ENCODE measurements at places on chromosomes 12 and 14.

DNA sequence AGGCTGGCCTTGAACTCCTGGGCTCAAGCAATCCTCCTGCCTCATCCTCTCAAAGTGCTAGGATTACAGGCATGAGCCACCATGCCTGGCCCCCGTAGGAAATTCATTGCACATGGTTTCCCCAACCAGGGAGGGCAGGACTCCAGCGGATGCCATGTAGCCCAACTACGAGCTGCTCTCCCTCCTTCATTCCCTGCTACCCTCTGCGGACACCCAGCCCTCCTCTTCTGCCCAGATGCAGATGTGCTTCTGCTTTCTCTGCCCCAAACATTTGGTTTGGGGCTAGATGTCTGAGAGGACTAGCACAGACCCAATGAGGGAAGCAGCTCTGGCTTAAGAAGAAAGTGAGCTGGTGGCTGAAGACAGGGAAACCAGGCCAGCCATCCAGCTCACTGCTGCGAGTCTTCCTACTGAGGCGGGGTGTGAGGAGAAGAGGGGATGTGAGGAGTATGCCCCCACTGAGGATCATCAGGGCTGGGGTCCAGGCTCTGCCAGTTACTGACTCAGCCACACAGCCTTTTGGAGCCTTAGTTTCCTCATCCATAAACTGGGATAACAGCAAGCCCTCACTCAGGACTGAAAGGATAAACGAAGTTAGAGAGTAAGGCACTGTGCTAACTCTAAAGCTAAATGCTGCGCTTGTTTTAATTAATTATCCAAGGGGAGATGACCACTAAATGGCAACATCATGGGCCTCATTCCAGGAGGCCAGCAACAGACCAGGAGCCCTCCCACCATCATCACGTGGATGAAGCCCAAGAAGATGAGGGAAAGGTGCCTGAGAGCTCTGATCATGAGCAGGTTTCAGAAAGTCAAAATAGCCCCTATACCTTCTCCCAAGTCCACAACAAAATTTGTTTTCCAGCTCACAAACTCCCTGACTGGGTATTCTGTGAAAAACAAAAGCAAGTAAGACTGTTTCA is 10.9 kb downstream of the CTDSP2 start:
- DNase-seq, result no peak

GRCh38 chr12:19369691-19370148 is 69.6 kb upstream of the AEBP2 start:
- no peak for DNase-seq

GRCh38 chr14:89600950-89601826 is 184.2 kb upstream of the FOXN3 start:
- no peak for DNase-seq

GRCh38 chr14:75911883-75912282 is 69.9 kb downstream of the TGFB3 start:
- DNase-seq, result no peak

DNA sequence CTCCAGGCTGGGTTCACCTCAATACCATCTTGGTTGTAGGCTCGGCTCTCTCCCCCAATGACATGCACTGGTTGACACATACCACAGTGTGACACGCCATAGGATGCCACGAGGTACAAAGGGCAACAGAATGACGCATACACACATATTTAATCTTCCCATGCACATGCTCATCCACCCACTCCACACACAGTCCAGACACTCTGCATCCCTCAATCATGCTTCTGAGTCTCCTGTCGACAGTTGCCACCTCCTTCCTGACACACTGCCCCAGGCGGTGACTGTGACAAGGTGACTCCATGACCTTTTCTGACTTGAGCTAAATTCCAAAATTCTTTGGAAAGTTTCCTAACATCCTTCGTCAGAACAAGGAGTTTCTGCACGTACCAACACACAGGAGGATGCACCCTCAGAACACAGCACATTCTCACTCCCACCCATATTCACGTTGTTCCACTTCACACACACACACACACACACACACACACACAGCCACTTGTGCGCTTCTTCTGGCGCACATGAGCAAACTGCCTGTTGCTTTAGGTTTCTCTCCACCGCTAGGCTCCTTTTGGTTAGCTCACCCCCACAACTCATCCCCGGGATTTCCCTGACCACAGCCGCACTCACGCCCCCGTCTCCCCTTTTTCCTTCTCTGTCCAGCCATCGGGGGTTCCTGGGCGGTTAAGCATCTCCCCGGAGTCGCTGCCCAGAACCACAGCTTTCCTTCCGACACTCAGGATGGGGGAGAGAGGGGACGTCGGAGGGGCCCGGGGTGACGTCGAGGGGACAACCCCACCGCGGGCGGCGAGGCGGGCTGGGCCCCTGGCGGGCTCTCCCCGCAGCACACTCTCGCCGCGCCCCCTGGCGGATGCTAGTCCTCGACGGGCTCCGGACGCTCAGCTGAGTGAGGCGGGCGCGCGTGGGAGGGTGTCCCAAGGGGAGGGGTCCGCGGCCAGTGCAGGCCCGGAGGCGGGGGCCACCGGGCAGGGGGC is 536 bp upstream of the WNT1 start:
- peak; percentile 88 for DNase-seq

- DNase-seq, result peak; percentile 56
Measured at GRCh38 chr12:57621497-57622292, 10.5 kb downstream of the ARHGEF25 start.

- no peak for DNase-seq
Measured at GRCh38 chr12:93664573-93665138, 12.5 kb upstream of the CRADD start.

DNA sequence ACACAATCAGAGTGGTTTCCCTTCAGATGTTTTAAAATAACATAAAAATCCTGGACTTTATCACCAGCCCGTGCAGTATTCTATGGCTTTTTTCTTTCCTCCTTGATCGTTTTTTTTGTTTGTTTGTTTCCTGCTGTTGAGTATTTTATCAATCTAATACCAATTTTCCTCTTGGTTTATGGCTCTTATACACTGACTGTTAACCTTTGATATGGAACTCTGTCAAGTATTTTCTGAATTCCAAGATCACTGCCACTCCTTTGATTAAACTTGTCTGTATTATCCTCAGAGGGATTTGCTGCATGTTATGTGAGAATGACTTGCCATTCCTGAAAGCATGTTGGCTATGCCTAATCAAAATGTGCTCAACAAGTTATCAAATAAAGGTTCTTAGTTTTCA is 88.4 kb downstream of the PELI2 start:
- no peak for DNase-seq

DNA sequence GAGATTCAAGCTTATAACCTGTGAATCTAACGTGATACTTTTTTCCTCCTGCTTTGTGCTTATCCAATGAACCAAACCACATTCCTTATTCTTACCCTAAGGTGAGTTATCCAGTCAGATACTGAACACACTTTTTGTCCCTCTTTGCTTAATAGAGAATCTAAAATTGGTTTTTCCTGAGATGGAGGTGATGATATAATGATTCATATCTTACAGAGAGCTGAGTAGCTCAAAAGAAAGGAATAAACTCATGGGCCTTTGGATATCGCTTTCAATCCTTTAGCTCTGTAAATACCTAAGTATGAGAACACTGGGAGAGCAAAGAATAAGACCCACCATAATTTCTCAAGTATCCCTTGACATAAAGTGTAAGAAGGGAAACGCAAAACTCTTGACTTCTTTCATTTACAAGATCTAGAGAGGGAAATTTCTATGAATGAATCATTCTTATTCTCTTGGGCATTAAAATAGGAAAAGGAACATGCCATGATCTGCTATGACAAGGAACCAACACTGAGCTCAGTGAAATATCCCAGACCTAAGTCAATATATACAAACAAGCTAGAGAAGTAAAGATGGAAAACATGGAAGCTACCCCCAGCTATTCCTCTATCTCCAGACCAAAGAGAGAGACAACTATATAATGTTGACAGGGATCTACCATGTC is 81.8 kb upstream of the STAC3 start:
- DNase-seq, result no peak

DNA sequence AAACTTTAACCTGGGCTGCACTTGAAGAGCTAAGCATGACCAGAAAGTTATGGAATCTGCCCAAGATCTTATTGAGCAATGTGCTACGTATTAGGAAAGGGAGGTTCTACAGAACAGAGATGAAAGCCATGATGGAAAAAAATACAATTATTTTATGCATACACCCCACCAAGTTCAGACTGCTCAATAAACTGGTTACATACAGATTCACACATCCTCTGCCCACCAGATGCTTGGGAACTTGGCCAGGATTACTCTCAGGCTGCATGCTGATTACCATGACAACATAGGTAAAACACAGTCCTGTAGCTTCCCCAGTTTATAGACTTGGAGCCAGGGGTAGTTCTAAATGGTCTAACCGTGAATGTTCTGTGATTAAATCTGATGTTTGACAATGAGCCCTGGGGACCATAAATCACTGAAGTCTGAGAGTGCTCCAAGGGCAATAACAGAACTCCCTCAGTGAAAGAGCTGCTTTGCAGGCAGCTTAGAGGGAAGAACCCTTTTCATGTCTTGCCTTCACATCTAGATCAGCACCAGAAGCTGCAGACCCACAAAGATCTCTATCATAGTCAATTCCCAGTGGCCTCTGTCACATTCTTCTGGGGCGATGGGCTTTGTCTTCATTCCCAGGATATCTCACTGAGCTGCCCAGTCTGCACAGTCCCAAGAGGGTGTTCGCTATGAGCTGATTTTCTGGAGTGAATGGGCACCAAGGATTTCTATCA is 232.2 kb downstream of the EMP1 start:
- DNase-seq, result no peak

DNA sequence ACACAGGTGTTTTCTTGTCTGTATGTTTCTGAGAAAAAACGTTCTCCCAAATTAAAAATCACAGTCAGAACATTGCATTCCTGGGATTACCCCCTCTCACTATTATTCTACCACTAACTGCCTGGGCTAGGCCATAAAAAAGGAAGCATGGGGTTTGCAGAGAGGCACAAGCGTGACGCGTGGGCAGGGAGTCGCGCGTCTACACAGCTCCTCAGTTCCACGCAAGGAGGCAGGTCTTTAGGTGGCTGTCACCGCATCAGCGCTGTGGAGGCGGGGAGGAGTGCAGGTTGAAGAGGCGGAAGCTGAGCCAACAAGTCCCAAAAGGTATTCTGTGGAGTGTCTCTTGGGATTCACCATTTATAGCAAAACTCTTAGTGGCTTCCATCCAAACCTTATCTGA is 109.9 kb downstream of the RIMBP2 start:
- no peak for DNase-seq

DNA sequence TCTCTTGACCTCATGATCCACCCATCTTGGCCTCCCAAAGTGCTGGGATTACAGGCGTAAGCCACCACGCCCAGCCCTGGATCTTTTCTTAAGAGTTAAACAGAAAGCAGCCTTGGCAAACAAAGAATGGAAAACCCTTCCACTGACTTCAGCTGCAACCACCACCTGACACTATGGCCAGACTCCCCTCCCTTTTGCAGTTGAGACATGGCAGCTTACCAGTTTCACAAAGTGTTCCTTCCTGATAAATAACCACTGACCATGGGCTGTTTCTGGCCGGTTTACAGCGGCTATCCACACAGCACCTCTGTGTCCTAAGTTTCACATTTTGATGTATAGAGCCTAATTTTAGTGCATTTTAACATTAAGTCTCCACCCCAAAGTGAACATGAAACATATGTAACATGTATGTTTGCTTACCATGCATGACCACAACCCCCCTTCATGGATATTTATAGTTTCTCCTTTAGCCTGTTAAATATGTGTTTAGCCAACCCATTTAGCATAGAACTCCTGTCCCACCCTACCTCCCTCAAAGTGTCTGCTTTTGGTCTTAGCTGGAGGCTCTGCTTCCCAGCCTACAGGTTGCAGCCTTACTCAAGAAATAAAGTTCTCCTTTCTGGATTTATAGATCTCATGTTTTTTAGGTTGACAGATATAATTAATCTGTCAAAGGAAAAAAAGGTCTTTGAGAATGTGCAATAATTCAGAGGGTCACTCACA is 32.7 kb upstream of the RAB21 start:
- no peak for DNase-seq

DNA sequence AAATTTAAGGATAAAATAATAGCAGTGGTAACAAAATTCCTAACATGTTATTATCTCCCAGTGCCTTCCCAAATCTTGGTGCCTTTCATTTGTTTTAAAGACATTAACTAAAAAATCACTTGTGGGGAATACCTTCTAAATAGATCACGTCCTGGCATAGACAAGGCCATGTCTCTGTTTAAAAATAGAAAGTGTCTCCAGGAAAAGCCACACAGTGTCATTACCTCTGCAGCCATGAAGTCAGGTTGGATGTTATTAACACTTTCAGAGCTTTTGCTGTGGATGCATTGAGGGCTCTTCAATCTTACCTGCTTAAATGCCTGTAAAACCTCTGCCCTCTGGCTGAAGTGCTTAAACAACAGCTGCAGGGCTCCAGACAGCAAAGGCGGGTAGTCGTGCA is 211.1 kb downstream of the ITPR2 start:
- DNase-seq, result no peak

DNA sequence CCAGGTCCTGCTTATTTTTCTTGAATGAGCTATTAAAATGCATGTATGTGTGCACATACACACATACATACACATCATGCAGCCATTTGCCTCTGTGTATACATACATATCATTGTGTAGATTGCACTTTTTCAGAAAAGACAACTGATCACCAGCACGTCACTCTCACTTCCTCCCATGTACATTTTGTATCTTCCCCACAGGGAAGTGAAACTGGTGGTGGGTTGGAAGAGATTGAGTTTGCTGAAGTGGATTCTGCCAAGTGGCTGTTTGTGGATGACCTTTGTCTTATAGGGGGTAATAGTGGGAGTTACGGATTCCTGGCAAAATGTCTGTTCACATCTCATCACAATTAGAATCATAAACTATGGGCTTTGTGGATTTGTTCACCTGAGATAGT is 448.6 kb downstream of the RAD51B start:
- no peak for DNase-seq

DNA sequence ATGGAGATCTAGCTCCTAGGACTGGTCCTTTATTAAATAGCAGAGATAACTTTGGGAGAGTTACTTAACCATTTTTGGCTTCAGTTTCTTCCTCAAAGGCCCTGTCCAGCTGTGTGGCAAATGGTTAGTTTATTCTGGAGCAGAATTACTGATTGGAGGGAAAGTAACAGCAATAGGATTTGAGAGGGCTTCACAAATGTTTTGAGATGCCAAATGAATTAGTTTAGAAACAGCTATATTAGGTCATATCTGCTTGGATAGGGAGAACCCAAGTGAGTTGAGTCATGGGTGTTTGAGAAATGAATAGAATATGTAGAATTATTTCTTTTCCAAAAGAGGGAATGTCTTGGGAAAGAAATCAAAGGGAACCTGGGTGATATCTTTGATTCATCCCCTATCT is 17.5 kb downstream of the RASSF3 start:
- no peak for DNase-seq

DNA sequence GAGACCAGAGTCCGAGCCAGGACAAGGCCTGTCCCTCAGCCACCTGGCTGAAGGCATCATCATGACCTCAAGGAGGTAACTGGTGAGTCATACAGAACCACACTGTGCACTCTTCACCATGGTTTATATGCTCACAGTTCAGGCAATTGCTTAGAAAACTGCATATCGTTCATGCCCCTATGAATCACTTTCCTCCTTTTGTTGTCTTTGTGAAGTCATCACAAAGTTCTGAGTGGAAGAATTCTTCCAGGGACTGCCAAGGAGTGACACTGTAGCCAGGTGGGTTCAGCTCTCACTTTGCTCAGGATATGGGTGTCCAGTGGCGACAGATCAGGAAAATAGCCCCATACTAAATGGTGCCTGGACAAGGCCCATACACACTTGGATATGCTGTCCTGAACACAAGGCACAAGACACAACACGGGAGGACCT is 92.5 kb downstream of the DPF3 start:
- no peak for DNase-seq

GRCh38 chr12:89081719-89082369 is 270.5 kb downstream of the DUSP6 start:
- no peak for DNase-seq
